ENCODE measurements at places on chromosomes 2 and 18.
A peak's percentile ranks its signal among the peaks of the same experiment; 100 is the strongest.

DNA sequence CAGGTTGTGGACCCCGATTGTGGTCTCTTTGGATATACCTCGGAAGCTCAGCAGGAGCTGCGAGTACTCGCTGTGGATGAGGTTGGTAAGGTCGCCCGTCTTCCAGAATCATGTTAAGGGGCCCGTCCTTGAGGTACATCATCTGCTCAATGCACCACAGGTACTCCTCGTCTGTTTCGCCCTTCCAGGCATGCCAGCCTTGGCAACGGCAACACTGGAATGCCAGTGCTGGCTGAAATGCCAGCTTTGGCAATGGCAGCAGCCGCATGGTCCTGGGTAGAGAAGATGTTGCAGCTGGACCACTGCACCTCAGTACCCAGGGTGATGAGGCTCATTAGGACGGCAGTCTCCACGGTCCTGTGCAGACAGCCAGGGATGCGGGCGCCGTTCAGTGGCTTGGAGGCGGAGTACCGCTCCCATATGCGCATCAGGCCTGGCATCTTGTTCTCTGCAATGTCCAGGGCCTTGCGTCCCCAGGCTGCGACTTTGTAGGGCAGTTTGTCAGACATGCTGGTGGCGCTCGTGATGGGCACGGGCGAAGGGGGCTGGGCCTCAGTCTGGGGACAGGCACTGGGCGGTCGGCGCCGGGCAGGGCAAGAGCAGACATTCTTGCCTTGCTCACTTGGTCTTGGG is 122.2 kb upstream of the NXPH2 start:
- DNase-seq = no peak

- no peak for DNase-seq
These were observed 22.2 kb upstream of the YWHAQ start for GRCh38 chr2:9652898-9653479.

DNA sequence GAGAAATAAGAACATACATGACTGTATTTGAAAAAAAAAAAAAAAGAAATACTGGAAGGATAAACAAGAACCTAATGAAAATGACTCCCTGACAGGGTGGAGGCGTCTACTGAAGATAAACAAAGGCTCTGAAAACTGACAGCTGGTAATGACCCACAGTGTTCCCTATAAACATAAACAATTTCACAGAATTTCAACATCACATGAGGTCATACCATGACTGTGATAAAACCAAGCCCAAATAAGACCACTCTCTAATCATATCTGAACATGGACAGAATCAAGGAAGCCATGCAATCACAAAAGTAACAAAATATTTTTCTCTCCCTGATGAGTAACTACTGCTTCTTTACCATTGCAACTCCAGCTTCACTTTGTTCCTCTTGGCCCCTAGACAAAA is 159.3 kb downstream of the FAM124B start:
- no peak for DNase-seq

DNA sequence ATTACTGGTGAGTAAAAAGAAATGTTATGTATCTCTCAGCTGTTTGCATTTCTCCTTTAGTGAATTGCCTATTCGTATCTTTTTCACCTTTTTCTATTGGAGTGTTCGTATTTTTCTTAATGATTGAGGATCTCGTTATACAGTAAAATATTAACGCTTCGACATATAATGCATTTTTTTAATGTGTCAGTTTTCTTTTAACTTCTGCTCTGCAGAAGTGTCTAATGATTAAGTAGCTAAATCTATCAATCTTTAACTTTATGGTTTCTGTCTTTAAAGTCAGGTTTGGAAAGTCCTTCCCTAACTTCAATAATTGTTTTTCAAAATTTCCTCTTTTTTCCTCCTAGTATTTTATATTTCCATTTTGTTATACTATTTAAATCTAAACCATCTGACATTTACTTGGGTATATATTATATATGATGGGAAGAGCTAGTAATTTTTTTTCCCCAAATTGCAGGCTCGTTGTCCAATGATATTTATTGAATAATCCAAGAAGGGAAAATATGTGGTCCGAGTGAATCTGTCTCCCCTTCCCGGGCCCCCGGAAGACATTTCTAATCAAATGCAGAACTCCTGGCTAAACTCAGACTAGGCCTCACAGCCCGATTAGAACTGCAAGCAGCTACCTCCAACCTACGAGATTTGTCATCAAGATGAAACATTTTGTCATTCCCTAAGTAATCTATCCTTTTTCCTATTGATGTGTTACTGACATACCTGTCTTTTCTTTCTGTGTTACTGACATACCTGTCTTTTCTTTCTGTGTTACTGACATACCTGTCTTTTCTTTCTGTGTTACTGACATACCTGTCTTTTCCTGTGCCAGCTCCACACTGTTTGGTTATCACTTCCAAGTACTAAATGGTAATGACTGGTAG is 17.2 kb downstream of the PCBP1 start:
- DNase-seq = no peak

DNA sequence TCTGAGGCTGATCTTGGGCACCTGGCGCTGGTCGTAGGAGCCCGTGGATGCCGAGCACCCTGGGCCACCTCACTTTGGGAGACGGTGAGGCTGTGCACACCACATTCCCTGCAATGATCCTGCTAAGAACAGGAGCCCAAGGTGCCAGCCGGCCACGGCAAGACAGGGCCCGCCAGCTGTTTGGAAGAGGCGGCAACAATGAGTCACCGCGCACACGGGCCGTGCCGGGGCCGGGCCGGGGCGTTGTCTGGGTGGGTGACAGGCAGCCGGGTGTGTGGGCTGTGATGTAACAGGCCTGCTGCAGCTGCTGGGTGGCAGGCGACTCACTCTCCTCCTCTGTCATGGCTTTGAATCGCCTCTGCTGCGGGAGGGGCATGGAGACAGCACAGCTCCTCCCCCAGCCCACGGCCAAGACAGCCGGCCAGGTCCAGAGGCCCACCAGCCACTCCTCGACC is 49.7 kb upstream of the ODC1 start:
- DNase-seq = peak; percentile 42

DNA sequence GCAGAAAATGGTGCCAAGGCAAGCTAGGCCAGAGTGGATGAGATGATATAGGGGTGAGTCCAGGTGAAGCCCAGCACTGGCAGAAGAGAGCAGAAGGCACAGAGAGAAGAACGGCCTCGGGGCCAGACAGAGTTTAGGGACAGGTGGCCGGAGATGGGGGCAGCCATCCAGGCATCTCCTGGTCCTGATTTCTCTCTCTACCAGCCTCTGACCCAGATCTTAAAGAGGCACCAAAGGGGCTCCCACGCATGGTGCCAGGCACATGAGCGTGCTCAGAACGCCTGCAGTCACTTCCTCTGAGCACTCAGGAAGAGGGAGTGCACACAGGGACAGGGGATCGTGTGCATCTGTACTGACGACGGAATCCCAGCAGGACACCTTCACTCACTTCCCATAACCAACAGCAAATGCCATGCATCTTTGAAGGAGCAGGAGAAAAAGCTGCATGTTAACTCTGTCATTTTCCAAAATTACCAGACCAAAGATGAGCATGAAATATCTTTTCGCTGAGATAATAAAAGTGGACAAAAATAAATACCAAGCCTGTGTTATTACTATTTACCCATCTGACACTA is 427.8 kb upstream of the MYT1L start:
- DNase-seq = no peak

DNA sequence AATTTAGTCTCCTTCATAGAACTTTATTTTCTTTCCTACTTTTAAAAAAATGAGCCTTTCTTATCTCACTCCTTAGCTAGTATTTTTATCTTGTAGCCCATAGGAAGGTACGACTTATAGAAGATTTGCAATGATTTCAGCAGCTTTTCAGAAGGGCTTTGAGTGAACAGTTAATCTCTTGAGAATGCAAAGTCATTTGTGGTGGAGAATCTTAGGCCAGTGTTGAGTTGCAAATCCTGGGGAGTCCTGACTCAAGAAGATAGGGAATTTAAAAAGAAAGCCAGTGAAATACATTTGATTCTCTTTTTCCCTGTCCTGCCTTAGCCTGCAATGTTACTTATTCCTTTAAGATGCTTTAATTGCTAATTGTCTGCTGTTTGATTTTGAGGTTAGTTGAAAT is 33.6 kb downstream of the LYPD6 start:
- DNase-seq = no peak

- DNase-seq = no peak
These were observed 29.3 kb upstream of the SOS1 start for GRCh38 chr2:39150102-39150562.

GRCh38 chr2:217415316-217415715 is 555.5 kb upstream of the TNP1 start:
- DNase-seq = no peak

DNA sequence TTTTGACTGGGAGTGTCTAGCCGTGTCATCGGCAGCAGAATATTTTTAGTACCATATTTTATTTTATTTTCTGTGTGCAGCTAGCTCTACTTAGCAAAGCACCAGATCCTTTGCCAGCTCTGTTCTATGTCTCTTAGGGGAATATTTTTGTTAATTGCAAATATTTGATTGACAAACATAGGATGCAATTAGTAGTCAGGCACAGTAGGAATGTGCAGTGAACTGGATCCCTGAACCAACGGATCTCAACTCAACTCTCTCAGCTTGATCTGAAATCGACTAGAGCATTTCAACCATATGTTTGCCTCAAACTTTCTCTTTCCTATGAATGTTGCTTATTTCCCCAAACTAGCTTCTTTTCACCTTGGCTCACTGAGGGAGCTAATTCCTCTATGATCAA is 998.0 kb upstream of the FANCL start:
- DNase-seq = no peak

GRCh38 chr2:137987011-137987410 is 22.7 kb downstream of the HNMT start:
- DNase-seq = no peak

DNA sequence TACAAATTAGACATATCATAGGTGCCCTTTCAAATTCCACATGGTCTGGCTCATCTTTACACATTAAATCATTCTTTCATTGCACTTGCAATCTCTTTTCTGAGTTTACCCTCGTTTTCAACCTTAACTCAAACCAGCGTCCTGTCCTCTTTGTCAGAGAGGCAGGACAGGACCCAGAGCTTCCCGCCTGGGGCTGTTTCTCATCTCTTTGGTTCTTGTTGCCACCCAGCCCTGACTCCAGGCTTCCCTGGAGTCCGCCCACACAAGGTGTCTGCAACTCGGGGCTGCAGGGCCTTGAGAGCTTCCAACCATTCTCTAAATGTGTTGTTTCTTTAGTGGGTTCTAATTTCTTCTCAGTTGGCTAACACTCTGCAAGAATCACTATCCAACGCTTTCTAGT is 24.4 kb downstream of the RBMS1 start:
- no peak for DNase-seq

DNA sequence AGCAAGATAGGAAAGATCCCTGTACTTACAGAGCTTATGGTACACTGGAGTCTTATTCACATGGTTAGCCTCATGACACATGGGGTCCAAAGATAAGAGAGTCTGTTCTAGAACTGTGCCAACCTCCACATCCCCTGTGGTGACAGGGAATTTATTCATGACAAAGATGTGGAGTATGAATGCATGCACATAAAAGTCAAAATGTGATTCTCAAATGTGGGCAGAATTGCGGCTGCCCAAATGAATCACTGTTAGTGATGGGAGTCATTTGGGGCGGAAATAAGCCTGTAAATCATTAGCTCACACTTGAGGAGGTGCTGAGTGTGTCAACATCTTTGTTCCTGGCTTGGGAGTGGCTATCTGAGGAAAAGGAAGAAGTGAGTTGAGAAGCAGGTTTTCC is 560.6 kb downstream of the SLC4A3 start:
- DNase-seq = no peak

DNA sequence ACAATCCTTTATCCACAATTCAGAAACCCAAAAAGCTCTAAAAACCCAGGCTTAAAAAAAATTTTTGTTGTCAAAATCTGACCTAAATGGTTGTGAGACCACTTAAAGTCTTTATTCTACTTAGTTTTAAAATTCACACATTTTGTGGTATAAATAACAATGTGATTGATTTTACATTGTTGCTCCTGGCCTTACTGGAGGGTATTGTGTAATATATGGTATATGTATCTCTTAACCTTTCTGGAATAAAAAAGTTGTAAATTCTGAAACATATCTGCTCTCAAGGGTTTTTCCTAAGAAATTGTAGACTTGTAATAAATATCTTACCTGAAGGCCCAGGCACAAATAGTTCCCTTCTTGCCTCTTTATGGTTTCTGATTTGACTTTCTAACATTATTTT is 73.3 kb upstream of the PNPT1 start:
- no peak for DNase-seq

GRCh38 chr2:120754067-120754960 is 18.6 kb downstream of the GLI2 start:
- no peak for DNase-seq

- no peak for DNase-seq
These were observed 4.3 kb downstream of the DBI start for GRCh38 chr2:119371111-119371510.

DNA sequence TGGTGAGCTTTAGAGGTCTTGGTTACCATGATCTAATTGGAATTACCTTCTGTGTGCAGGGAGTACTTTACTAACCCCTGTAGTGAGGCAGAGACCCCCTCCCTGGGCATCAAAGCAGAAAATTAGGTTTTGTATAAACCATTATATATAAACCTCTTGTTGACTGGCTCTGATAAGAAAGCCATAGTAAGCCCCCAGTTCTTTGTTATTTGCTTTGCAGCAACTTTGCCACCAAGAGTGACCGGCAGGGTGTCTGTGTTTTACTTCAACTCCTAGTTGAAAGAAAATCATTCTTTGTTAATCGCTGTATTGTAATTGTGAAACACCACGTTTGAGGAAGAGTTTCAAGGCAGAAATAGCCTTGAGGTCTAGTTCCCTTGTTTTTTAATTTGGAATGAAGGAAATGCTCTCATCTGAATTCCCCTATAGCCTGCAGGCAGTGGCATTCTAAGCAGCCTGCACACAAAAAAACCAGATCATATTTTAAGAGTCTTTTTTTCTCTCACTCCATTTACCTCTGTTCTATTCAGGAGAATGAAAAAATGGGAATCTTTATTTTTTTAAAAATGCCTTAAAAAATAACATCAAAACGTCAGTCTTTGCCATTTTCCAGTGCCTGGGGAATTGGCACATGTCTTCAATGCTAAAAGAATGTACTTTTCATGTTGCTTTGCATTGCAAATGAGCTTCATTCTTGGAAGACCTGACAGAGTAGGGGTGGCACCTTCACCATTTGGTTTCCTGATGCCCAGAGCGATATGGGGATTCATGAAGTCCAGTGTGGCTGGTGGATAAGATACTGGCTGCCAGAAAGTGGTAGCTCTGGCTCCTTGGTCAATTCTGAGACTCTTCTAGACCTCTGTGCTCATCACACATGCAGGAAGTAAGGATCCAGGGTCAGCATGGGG is 338.1 kb downstream of the SLC4A3 start:
- DNase-seq = no peak

- no peak for DNase-seq
These were observed 1067.4 kb upstream of the DDX18 start for GRCh38 chr2:116747103-116747502.

DNA sequence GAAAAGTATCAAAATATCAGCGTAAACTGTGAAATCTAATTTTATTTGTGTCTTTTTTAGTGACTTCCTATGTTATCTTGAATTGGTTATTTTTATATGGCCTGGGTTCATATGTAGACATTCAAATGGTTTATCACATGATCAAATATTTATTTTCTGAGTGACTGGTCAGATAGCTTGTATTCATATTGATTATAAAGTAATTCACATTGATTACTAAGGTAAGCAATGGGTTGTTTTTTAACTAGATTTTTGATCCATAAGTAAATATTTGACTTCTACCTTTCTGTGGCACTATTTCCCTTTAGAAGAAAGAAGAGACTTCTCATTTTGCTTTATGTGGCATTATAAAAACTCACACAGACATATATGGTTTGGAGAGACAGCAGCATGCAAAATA is 260.5 kb downstream of the TCF4 start:
- no peak for DNase-seq

All from CD4-positive, alpha-beta memory T cell (primary cell).